ENCODE measurements at places on chromosomes 3 and 15.

GRCh38 chr15:54681584-54681983 is 515.2 kb downstream of the RSL24D1 start:
- DNase-seq: no peak

DNA sequence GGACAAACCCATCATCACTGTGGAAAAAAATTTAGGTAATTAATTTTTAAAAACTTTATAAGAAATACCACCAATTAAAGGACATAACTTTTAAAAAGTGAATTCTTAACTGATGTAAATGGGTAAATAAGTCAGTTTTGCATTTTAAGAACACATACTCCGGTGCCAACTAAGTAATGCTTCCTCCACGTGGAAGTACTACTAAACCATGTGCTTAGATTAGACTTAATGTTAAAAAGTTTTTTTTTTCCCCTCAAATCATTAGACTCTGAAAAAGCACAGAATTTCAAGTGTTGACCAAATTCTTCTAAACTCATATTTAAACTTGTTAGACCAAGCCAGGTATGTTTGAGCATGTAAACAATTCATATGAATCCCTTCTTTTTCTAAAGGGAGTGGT is 242.0 kb downstream of the NFKBIZ start:
- DNase-seq: no peak

GRCh38 chr3:23664459-23664858 is 141.3 kb upstream of the UBE2E1 start:
- no peak for DNase-seq

GRCh38 chr3:127304121-127304744 is 16.4 kb upstream of the PRR20G start:
- no peak for DNase-seq

DNA sequence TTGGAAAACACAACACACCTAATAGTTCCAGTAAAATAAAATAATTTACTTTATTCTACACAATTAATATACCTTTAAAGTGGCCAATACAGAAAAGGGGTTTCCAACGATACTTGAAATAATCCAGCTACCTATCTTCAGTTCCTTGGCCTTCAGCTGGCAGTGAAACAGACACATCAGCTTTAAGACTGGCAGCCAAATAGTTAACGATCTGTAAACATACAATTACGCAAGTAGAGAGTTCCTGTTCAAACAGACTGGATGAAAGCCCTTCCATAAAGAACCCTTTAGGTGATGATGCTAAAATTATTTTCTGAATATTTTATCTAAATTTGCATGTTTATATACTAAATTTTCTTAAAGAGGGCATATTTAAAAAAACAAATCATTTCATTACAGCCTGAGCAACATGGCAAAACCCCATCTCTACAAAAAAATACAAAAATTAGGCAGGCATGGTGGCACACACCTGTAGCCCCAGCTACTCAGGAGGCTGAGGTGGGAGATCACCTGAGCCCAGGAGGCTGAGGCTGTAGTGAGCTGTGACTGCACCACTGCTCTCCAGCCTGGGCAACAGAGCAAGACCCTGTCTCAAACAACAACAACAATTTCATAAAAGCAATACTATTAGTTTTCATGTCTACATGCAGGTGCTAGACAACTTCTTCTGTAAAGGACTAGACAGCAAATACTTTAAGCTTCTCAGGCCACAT is 12.9 kb downstream of the DYNC1LI1 start:
- no peak for DNase-seq

- no peak for DNase-seq
Observed at GRCh38 chr3:179186426-179186825, 38.3 kb downstream of the PIK3CA start.

DNA sequence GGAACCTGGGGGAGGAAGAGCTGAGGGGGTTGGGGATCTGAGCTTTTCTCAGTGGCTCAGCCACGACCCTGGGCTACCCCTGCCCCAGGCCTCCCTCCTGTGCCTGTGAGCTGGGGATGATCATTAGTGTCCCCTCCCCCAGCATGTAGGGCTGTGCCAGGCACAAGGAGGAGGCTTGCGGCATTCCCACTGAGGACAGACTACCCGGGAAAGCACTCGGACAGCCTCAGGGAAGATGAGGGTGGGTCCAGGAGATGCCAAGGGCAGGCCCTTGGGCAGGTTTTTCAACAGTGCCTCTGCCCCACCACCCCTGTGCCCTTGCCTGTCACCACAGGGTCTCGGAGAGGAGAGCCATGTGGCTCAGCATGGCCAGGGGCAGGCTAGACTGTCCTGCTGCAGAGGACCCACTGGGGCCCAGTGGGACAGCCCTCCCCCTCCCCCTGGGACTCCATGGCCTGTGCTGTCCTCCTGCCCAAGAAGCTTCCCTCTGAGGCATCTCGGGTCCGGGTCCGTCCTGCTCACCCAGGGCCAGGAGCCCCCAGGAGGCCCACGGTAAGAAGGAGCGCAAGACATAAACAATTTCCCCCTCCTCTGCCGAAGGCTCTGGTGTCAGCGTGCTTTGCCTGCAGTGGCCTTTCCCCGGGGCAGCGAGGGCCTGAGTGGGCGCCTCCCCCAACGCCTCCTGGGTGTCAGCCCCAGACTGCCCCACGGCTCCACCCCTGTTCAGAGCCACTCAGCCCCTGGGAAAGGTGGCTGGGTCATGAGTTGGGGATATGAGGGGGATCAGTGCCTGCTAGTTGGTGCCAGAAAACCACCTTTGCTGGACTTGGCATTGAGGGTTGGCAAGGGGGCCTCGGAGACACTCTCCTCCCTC is 192.5 kb downstream of the GOLGA6L6 start:
- peak; percentile 8 for DNase-seq

DNA sequence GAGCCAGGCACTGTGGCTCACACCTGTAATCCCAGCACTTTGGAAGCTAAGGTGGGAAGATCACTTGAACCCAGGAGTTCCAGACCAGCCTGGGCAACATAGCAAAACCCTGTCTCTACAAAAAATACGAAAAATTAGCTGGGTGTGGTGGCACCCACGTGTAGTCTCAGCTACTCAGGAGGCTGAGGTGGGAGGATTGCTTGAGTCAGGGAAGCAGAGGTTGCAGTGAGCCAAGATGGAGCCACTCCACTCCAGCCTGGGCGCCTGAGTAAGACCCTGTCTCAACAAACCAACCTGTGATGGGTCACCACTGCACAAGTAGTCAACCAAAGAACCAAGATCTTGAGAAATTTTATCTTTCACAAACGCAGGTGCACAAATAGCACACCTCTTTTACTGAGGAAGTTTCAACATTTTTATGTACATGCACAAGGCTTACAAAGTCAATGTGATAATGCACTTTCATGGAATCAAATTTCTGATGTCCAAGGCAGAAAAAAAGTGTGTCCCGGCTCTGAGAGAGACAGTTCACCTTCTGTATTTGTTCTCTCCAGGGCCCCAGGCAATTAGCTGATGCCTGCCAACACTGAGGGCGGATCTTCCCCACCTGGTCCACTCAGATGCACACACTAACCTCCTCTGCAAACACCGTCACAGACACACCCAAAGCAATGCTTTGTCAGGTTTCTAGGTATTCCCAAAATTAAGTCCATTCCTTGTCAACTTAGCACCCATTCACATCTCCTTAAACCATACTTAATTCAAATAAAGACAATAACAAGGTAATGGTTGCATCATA is 12.4 kb downstream of the ACAA1 start:
- DNase-seq: no peak

GRCh38 chr3:196740481-196741248 is 1.0 kb downstream of the PAK2 start:
- peak; percentile 33 for DNase-seq

GRCh38 chr15:41256577-41257038 is 25.5 kb downstream of the CHP1 start:
- no peak for DNase-seq

GRCh38 chr15:60076582-60077276 is 72.6 kb downstream of the FOXB1 start:
- DNase-seq: no peak

- peak; percentile 68 for DNase-seq
Observed at GRCh38 chr15:75727851-75728715, 15.4 kb upstream of the CSPG4 start.

DNA sequence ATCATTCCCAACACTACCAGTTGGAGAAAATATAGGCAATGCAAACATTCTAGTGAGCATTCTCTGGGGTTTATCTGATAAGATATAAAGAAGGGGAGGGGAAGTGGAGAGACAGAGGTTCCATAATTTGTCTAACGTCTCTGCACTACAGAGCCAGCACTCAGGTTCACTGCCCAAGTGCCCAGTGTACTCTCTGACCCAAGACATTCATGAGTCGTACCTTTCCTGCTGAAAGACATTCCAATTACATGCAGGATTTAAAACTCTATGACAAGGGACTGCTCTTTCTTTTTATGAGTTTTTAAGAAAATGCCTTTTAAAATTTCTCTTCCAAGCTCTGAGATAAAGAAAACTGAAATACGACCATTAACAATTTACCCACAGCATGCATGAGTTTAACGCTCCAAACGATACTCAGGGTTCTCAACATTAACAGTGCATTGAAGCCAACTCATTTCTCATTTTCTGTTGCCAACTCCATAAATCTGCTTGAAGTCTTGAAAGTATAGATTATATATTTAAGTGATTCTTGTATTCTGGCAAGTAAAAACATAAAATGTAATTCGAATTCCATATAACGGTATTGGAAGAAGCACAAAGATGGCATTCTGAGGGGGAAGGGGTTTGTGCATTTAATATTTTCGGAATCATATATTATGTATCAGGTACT is 193.4 kb downstream of the SUCLG2 start:
- DNase-seq: no peak

DNA sequence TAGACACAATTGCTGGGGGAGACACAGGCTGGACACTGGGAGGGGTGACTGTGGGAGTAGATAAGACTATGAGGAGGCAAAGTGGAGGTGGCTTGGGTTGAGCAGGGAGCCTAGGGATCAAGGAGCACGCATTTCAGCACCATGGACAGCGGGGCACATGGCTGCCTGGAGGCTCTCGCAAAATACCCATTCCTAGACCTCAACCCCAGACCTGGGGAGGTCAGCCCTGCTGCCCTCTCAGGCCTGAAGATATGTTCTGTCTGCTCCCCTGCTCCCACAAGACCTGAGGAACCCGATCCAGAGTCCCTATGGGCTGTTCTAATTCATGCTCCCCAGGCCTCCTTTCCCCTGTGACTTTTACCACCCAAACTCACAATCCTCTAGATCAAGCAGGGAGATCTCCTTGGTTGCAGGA is 16.0 kb upstream of the CPEB1 start:
- DNase-seq: no peak

- DNase-seq: no peak
Observed at GRCh38 chr15:95558131-95558530, 772.4 kb upstream of the NR2F2 start.

GRCh38 chr3:115660646-115661337 is 37.5 kb downstream of the GAP43 start:
- no peak for DNase-seq

- DNase-seq: peak; percentile 27
Observed at GRCh38 chr15:56537881-56538280, 72.9 kb upstream of the MNS1 start.

- DNase-seq: no peak
Observed at GRCh38 chr3:106305127-106305526, 436.3 kb upstream of the CBLB start.

DNA sequence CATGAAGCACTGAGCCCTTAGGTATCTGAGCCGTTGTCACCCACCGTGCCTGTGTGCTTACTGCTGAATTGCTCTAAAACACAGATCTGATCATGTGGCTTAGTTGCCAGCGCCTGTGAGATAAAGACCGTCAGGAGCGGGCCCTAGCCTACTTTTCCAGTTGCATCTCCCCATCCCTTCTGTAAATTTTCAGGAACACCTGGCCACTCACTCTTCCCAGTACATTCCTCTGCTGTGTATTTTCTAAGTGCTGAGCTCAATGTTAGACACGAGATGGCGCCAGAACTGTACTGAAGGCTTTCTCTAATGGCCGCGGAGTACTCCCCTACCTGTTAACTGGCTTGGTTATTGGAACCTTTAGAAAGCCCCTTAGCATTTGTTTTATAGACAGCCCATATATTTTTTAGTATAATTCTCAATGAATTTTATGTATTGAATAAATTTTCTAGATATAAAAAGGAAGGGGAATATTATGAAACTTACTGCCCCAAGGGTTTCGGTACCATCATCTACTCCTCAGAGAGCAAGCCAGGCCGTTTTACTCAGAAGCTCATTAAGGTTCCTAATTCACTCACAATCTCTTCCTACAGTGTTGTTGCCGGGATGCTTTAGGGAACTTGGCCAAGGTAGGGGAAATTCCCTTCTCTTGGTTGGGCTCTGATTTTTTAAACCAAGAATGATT is 16.7 kb upstream of the WNT7A start:
- peak; percentile 49 for DNase-seq
